ENCODE measurements at places on chromosomes 6 and 20.

DNA sequence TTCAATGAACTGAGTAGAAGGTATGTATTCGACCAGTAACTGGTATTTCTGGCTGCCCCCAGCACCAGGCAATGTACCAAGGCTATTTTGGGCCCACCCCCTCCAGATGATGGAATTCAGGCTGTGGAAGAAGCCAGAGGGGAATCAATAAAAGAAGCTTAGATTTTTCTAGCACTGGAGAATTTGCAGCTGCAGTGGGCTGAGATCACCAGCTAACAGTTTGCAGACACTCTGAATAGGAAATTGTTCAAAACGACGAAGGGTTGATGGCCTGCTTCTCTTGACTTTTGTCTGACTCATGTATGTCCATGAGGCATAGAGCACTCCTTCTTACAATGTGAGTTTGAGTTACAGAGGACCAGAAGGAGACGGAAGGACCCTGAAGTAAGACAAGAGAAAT lies 32.4 kb upstream of the FBXO9 start:
- DNase-seq = no peak

GRCh38 chr6:25337431-25337830 lies 58.3 kb downstream of the CARMIL1 start:
- DNase-seq = no peak

GRCh38 chr6:27565839-27566779 lies 93.2 kb upstream of the ZNF184 start:
- no peak for DNase-seq

GRCh38 chr6:5422321-5422915 lies 161.1 kb downstream of the FARS2 start:
- DNase-seq = no peak

DNA sequence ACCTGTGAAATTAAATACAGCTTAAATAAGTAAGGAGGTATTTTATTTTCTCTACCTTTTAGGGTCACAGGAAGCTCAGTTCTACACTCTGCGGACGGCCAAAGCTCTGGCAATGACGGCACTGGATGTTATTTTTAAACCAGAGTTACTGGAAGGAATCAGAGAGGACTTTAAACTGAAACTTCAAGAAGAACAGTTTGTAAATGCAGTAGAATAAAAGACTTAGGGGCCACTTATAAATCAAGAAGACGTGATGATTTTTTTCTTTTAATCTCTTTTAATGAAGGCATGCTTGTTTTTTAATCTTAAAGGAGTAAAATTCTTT lies 16.2 kb downstream of the PM20D2 start:
- no peak for DNase-seq

DNA sequence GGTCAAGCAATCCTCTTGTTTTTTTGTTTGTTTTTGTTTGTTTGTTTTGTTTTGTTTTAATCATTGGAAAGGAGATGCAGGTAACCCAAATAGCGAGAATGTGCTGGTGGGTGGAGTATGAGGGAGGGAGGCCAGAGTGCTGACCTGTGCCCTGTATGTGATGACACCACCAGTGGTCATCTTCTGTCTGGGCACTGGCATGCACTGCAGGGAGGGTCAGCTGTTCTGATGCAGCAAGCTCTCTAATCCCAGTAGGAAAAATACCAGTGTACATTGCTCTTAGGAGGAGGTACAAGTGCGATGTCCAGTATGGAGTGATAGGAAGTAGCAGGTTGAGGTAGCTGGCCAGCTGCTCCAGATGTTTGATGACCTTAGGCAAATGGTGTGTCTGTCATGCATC lies 2.9 kb upstream of the CST1 start:
- no peak for DNase-seq

DNA sequence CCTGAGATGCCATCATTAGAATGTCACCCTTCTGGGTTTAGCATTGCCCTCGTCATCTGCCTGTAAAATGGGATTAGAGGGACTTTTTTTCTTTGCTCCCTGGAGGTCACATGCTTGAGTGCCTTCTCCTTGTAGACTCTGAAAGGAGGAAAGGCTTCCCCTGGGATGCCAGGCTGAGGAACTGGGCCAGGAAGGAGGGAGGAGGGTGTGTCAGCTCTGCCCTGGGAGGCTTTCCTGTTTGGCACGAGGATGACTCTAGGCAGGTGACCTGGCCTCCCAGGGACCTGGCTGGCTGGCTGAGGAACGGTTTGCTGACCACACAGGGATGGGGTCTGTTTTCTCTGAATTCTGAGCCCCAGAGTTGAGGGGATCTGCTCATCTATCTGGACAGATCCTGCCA lies 137.9 kb upstream of the RNF24 start:
- no peak for DNase-seq

DNA sequence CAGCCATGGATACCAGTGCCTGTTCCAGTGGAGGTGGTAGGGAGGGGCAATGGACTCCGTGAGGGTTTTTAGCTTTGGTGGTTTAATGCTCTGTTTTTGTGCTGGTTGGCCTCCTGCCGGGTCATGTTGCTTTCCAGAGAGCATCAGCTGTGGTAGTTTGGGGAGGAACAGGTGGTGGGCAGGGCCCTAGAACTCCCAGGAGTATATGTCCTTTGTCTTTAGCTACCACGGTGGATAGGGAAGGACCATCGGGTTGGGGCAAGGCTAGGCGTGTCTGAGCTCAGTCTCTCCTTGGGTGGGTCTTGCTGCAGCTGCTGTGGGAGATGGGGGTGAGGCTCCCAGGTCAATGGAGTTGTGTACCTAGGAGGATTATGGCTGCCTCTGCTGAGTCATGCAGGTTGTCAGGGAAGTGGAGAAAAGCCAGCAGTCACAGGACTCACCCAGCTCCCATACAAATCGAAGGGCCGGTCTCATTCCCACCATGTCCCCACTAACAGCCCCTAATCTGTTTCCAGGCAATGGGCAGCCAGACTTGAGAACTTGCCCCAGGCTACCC lies 38.9 kb downstream of the MRAP2 start:
- no peak for DNase-seq

DNA sequence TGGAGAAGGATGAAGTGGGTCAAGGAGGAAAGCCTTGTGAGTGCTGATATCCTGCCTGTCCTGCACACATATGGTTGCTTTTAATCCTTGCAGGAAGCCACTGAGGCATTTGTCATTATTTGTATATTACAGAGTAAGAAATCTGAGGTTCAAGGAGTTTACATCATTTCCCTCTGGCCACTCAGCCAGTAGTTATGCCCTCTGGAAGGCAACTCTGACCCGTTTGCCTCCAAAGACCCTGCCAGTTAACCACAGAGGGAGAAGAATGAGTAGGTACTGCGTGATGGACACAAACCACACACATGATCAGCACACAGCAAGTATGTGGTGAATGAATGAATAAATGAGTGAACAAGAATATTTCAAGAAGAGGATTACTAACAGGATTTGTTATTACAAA lies 7.9 kb upstream of the FAM210B start:
- no peak for DNase-seq

DNA sequence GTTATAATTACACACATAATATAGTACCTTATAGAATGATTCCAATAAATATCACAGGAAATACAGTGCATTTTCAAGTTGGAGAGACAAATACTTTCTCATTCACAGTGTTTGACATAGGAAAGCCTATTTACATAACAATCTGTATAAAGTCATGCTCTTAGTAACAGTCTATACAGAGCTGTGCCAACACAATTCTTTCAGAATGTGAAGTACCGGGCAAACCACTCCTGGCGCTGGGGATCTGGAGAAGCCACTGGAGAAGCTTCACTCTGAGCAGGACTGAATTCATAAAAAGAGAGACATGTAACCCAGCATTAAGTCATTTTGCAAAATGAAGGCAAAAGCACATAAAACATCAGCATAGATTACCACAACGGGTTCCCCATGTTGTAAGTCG lies 24.9 kb upstream of the MCM9 start:
- DNase-seq = no peak

- no peak for DNase-seq
These were observed 713.4 kb downstream of the CD109 start for GRCh38 chr6:74409447-74409846.

- peak; percentile 74 for DNase-seq
These were observed 30.6 kb downstream of the MRPL14 start for GRCh38 chr6:44096612-44097011.

GRCh38 chr6:96795481-96795880 lies 41.8 kb downstream of the GPR63 start:
- DNase-seq = no peak

DNA sequence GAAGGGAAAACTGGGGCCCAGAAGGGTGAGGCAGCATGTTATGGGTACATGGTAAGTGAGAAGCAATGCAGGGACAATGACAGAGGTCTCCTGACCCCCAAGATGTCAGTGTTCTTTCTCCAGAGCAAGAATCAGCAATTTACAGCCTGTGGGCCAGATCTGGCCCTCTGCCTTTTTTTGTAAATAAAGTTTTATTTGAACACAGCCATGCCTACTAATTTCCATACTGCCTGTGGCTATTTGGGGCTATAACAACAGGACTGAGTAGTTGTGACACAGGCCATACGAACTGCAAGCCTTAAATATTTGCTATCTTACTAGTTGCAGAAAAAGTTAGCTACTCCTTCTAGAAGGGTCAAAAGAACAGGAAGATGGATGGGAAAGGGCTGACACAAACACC lies 52.5 kb downstream of the PTPRT start:
- no peak for DNase-seq

GRCh38 chr6:157559201-157559756 lies 178.3 kb downstream of the ZDHHC14 start:
- no peak for DNase-seq

GRCh38 chr20:10672624-10673127 lies 1.1 kb downstream of the JAG1 start:
- no peak for DNase-seq

DNA sequence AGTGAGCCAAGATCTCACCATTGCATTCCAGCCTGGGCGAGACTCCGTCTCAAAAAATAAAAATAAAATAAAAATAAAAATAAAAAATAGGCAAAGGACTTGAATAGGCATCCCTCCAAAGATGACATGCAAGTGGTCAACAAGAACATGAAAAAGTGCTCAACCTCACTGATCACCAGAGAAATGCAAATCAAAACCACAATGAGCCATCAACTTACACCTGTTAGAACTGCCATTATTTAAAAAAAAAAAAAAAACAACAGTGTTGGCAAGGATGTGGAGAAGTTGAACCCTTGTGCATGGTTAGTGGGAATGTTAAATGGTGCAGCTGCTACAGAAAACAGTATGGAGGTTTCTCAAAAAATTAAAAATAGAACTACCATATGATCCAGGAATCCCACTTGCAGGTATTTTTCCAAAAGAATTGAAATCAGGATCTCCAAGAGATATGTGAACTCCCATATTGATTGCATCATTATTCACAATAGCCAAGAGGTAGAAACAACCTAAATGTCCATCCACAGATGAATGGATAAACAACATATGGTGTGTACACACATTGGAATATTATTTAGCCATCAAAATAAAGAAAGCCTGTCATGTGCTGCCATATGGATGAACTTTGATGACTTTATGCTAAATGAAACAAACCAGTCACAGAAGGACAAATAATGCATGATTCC lies 2.8 kb downstream of the C20orf203 start:
- DNase-seq = no peak

GRCh38 chr6:68756454-68757375 lies 121.6 kb downstream of the ADGRB3 start:
- no peak for DNase-seq

GRCh38 chr6:112113431-112113830 lies 26.0 kb downstream of the FAM229B start:
- DNase-seq = no peak

GRCh38 chr6:159099961-159100360 lies 55.2 kb upstream of the TAGAP start:
- no peak for DNase-seq

- no peak for DNase-seq
These were observed 44.1 kb downstream of the SAMD3 start for GRCh38 chr6:130178692-130179091.

DNA sequence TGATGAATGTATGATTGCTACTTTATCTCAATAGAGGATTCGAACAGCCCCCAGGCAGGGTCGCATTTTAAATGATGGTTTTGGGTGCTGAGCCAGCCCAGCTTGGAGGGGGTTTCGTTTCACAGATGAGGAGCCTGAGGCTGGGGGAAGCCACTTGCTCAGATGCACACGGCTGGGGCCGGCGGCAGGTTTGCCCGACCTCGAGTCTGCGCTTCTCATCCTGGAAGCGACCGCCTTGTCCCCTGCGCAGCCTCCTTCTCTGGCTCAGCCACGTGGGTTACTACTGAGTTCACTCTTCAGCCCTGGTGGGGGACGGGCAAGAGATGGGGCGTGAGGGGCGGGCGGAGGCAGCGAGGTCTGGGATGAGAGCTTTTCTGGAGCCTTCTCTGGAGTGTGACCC lies 25.3 kb downstream of the NTSR1 start:
- no peak for DNase-seq

- peak; percentile 21 for DNase-seq
These were observed 79.5 kb upstream of the MYL9 start for GRCh38 chr20:36461600-36462439.

GRCh38 chr20:52433326-52434040 lies 241.9 kb upstream of the ZFP64 start:
- no peak for DNase-seq

- no peak for DNase-seq
These were observed 570 bp upstream of the FANCE start for GRCh38 chr6:35451354-35452182.

GRCh38 chr6:70258483-70258882 lies 44.4 kb downstream of the COL9A1 start:
- no peak for DNase-seq

DNA sequence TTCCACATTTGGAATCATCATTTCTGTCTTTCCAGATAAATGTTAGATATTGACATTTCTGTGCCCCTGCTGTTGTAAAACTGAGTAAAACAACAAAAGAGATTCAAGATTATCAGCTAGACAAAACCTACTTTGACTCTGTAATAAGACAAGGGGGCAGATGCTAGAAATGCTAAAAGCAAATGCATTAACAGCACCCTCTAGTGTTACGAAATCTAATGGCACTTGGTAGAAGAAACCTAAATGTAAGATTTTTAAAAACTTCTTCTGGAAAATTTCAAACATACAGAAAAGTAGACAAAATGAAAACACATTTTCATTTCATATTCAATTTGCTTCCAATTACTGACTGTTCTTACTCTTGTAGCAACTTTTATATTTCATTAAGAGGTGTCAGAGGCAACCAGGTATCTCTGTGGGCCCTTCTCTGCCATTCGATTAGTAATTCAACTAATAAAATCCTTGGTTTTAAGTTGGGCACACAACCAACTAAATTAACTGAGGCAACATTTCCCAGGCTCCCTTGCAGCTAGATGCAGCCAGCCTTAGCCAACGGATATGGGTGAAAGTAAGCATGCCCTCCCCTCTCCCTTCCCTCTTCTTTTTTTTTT lies 45.0 kb downstream of the SLC23A2 start:
- DNase-seq = no peak

GRCh38 chr6:169069356-169069755 lies 184.3 kb downstream of the THBS2 start:
- no peak for DNase-seq

- DNase-seq = no peak
These were observed 499.6 kb upstream of the SULF2 start for GRCh38 chr20:48284837-48285236.

DNA sequence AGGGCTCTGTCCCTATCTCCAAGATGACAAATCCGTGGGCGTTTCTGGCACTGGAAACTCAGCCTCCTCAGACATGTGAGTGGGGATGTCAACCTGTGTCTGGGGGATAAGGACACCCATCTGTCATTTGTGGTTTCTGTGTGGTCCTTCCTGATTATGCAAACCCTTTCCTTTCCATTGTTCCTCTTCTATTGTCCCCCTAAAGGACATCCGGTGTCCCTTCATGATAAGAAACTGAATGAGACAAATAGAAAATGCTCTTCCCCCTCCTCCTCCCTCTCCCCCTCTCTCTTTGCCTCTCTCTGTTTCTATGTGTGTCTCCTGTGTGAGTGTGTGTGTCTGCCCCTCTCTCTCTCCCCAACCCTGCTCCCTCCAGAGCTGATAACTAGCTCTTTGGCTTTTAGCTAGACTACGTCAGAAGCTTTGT lies 11.5 kb upstream of the GLP1R start:
- no peak for DNase-seq
